ENCODE measurements at places on chromosomes 7 and 10.

DNA sequence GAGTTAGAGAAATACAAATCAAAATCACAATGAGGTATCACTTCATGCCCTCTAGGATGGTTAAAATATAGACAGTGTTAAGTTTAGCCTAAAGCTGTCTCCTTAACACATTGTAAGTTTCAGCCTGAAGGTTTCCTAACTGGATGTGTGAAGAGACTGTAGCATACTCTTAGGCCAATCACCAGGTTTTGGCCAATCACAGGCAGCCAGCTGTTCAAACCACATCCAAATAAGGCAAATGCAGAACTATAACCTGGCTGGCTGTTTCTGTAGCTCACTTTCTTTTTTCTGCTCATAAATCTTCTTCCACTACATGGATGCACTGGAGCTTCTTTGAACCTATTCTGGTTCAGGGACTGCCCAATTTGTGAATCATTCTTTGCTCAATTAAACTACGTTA is 19.7 kb downstream of the ESYT2 start:
- DNase-seq, result no peak

DNA sequence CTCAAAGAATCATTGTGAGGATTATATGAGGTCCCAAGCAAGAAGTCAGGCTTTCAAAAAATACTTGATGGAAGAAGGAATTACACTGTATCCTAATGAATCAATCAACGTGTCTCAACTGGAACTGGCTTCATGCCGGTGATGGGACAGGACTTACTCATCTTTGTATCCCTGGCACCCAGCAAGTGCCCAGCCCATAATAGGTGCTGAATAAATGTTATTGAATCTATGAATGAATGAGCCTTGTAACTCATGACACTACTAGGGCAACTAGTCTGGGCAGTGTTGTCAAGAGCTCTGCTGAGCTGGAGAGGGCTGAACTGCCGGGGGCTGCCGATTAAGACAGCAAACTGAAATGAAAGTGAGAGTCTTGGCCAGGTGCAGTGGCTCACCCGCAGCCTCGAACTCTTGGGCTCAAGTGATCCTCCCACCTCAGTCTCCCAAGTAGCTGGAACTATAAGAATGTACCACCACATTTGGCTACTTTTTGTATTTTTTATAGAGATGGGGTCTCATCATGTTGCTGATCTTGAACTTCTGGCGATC is 87.2 kb upstream of the KIF5B start:
- no peak for DNase-seq

DNA sequence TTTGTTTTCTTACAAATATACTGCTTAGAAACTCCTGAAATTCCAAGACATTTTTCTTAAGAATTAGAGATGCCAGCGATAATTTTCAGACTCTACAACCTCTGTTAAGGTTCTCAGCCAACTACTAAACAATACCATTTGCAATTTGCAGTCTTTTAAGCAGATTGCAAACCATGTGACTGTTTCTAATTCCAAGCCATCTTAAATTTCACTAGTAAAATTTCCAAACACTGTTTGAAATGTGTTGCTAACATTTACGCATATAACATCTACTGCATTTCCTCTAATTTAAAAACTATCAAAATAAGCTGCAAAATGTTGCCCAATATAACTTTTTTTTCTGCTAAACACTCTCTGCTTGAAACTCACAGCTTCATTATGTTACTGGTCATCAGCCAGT is 56.0 kb upstream of the MACROH2A2 start:
- no peak for DNase-seq

DNA sequence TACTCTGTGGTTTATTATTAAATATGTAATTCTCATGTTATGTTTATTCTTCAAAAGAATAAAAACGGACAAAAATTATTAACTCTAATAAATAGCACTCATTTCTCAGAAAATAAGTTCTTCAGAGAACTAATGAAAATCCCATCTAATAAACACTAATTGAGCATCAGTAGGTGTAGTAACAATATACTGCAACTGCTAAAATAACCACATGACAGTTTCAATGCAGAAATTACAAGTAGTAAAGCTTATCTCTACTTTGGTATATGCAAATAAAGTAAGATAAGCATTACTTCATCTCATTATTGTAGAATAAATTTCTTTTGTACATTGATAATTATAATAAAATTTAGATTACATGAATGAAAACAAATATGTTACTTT is 56.4 kb upstream of the DKK1 start:
- DNase-seq, result no peak

DNA sequence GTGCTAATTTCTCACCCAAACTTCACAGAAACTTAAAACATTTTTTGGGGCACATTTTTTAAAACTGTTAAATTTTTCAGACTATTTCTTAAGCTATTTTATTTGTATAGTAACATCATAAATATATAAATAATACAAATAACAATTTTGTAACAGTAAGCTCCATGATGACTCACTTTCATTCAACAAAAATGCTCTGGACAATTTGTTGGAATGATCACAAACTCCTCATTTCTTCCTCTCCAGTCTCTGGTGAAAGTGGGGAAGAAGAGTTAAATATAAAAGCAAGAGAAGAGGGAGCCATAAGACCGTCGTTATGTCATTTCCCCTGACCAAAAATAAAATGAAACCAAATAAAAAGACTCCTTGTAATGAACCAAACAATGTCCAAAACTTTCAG is 162.4 kb downstream of the AGMO start:
- no peak for DNase-seq

DNA sequence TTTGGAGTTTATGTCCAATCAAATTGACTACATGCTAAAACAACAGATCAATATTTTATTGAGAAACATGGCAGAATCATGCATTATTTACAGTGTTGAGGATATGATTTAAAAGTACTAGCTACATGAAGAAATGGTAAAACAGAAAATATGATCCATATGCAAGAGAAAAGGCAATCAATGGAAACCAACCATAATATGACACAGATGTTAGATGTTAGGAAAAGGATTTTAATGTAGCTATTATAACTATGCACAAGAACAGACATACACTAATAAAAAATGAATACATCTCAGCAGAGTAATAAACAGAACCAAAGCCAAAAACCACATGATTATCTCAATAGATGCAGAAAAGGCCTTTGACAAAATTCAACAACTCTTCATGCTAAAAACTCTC is 166.2 kb upstream of the CACNA2D1 start:
- DNase-seq, result no peak
